ENCODE measurements at places on chromosomes 5 and 9.

DNA sequence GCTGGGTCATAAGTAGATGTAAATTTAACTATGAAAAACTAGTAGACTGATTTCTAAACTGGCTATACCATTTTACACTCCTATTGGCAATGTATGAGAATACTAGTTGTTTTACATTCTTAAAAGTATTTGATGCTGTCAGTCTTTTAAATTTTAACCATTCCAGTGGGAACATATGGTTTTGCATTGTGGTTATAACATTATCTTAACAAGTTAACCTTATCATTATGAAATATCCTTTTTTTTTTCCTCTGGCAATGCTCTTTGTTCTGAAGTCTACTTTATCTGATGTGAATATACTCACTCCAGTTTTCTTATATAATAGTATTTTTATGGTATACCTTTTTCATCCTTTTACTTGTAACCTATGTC, 548.9 kb upstream of the CLINT1 start:
- DNase-seq: no peak

- peak; percentile 75 for DNase-seq
These were observed 47.7 kb downstream of the PWWP2A start for GRCh38 chr5:160071516-160071915.

DNA sequence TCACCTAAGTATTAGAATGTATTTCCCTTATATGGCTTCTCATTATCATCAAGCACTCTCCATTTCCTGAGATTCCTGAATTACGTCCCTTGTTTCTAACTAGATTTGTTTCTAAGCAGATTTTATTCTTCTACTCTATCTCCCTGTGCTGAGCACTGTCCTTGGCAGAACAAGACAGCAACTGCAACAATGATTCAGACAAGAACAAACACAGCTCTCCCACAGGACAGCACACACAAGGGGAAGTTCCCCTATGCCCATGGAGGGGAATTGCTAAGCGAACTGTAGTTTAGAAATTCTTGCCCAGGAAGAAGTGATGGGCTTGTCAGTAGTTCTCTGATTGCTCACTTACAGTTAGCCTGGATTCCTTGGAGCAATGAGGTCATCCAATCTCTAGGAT, 759.9 kb downstream of the DTWD2 start:
- DNase-seq: no peak

DNA sequence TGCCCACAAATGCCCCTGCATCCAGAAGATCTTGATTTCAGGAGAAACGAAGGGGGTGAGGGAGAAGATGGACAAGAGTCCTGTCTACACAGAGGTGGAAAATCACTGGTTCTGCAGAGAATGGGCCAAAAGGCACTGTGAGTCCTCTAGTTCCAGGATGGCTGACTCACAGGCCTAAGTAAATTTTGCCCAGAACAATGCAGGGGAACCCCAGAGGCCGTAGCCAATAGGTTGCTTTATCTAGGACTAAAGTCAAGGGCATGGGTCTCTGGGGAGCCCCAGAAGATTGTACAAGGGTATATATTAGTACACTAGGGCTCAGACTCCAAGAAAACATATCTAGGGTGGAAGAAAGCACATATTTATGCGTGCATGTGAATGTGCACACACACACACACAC, 98.0 kb downstream of the SLIT3 start:
- no peak for DNase-seq

- DNase-seq: no peak
These were observed 12.1 kb downstream of the PRRC2B start for GRCh38 chr9:131405858-131406537.

DNA sequence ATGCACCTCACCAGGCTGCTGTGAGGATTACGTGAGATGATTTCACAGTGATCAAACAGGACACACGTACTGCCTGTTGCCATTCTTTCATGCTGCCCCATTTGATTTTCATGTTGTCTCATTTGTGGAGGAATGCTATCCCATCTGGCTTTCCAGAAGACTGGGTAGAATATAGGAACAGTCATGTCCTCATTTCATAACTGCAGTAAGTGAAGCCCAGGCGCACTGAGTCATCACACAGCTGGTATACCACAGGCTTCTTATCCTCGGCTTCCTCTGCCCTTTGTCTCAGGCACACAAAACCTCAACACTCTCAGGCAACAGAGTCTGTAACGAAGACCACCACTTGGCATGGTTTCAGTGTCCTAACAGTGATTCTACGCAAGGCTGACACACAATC, 62.3 kb downstream of the LHFPL2 start:
- no peak for DNase-seq

GRCh38 chr5:12141496-12141895, 237.2 kb upstream of the CTNND2 start:
- DNase-seq: no peak

DNA sequence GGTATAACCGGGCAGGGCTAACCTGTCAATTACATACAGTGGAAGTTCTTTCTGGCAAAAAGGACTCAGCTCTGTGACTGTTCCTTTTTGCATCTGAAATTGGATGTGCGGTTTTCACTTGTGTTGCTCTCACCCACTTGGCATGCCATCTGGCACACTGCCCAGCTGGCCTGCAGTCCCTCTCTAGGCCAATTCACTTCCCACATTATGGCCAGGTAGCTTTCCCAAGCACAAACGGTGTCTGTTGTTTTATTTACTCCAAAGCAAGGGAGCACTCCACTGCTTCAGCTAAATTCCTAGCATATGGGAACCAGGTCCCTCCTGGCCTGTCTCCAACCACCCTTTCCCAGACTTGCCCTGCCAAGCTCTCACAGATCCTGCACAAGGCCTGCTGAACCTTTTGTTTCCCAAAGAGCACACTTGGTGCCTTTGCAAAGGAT, 132.5 kb downstream of the SEMA6A start:
- peak; percentile 98 for DNase-seq

DNA sequence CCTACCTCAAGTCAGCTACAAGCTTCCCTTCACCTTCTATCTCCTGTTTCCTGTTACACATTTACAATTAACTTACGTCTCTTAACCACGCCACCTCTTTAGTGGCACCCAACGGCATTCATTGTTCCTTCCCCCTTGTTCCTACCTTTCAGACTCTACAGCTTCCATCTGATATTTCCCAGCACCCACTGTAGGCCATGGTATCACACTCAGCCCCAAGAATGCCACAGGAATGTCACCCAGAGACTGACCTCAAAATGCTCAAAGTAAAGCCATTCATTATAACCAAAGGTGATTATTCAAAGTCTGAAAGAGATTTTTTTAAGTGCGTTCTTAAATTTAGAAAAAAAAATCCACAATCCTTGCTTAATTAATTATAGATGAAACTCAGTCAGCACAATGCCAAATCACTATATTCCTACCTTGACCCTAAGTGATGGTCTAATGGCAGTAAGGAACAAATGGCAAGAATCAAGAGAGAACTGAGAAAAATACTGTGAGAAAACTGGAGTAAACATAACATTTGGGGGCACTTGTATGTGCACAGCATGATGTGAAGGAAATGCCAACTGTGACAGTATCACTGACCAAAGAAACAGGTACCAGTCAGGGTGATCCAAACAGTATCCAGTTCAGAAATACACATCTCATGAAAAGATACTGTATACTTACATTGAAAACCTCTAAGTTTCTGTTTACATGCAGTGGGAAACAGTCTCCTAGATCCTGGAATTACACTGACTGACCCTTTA, 52.1 kb downstream of the CTNND2 start:
- DNase-seq: peak; percentile 64

DNA sequence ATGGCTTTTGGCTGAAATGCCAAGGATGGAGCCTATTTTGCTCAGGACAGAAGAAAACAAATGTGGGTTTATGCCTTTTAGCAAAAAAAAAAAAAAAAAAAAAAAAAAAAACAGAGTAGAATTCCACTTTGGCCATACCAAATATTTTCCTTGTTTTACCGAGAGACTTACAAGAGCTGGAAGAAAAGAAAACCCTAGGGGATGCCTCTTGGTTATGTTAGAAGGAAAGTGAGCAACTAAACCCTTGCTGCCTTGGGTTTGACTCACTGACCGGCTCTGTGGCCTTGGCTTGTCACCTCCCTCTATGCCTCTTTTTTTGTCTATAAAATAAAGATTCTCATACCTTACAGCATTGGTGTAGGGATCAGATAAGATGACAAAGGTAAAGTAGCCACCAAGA, 69.6 kb upstream of the ABCA1 start:
- no peak for DNase-seq

DNA sequence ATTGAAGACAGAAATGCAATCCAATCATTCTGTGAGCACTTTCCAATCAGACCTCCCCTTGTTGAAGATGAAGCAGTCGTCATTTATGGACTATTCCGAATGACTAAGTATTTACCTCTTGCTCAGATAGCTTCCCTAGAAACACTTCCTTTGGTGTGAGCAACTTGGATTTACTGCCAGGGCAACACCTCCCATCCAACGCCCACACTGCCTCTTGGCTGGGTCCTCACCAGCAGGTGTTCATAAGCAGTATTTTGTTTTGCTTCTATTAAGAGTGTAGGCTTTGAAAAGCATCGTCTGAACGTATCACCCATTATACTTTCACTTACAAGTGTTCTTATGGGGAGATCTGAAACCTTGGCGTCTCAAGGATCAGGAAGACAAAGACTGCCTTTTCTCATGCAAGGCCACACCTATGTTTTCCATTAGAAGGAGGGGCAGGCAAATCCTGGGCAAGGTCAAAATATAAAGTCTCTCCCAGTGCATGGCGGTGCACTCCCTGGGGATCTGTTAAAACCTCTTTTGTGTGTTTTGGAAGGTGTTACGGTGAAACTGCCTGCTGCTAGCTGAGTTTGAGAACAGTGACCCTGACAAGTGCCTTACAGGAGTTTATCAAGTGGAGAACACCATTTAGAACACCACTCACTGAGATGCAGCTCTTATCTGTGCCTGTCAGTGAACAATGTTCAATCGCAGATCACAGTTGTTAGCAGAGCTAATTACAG, 10.6 kb upstream of the MARCHF3 start:
- no peak for DNase-seq

GRCh38 chr9:105541838-105542237, 16.1 kb upstream of the FKTN start:
- DNase-seq: no peak

GRCh38 chr5:167912941-167913665, 378.3 kb upstream of the WWC1 start:
- no peak for DNase-seq

- DNase-seq: no peak
These were observed 21.7 kb downstream of the CXXC5 start for GRCh38 chr5:139669662-139670368.

- no peak for DNase-seq
These were observed 169.5 kb upstream of the POC5 start for GRCh38 chr5:75886706-75887105.

DNA sequence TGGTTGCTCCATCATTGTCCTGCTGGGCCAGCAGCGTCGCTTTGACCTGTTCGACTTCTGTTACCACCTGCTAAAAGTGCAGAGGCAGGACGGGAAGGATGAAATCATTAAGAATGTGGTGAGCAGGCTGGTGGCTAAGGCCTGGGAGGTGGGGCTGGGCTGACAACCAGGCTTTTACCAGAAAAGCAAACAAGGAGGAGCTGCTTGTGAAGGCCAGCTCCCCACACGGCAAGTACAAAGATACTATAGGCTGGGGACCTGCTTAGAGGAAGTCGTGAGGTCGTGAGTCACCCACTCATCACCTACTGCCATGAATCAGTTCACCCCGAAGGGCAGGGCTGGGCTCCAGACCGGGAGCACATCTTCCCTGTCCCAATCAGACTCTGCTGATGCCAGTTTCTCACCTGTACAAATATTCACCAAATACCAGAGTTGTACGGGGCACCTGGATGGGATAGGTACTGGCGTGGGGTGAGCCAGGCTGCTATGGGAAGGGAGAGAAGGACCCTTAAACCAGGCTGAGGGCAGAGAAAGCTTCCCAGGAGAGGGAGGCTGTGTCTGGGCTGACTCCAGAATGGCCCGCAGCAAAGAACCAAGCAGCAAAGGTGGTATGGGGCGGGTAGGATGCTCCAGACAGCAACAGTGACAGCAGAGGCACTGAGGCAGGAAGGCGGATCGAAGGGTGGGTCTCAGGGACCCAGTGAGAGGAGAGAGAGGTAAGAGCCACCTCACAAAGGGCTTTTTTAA, 69.3 kb upstream of the NIPAL4 start:
- no peak for DNase-seq

DNA sequence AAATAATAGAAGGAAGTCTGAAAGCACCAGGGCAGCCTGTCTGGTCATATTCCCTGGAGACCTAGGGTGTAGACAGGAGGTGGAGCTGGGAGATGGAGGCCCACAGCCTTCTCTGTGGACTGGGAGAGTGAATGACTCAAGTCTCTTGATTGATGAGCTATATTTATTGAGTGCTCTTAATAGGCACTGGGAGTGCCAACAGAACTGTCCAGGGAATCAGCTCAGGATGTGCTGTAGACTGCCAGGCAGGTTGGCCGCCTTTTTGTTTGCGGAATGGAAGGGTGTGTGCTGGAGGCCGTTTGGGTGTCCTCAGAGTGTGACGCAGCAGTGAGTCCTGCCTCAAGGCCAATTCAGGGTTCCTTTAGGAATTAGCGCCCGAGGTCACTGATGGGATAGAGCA, 33.4 kb upstream of the POMT1 start:
- no peak for DNase-seq

- no peak for DNase-seq
These were observed 23.0 kb upstream of the UBAC1 start for GRCh38 chr9:135984072-135984710.

DNA sequence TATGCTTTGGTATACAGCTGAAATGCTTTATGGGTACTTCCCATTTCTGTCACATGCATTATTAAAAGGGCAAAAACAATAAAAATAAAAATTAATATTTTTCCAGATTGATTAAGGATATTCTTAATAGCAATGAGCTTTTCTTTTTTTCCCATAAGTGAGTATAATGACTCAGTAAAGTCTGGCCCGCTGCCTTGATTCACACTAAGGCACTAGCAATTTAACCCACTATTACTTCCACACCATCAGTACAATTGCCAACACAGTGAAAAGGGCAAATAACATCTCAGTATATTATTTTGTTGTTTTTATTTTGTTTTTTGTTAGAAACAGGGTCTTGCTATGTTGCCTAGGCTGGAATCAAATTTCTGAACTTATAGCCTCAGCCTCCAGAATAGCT, 150.1 kb downstream of the RNF180 start:
- no peak for DNase-seq

DNA sequence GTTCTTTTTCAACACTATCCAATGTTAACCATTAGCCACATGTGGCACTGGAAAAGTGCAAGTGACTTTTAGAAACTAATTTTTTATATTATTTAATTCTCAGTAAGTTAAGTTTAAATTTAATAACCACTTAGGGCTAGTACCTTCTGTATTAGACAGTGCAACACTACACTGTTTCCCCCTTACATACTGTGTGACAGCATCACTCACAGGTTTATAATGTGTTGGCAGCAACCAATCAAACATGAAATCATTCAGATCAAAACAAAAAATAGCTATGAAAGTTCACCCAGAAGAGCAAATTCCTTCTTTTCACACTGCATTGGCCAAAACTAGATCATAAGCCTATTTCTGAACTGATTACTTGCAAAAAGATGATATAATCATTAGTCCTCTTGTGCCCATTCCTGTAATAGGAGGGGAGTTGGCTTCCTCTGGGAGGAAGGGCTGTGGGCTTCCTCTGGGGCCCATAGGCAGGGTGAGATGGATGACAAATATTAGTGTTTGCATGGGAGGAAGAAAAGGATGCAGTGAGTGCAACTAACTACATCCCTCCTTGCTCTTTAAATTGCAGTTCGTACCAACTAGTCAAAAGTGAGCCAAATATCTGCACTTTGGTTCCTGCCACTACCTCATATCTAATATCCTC, 708.1 kb upstream of the RGMB start:
- no peak for DNase-seq

- DNase-seq: no peak
These were observed 45.6 kb upstream of the RUFY1 start for GRCh38 chr5:179504600-179505396.

- no peak for DNase-seq
These were observed 28.4 kb upstream of the ITGA1 start for GRCh38 chr5:52759331-52759730.

GRCh38 chr9:95381221-95381620, 63.7 kb upstream of the FANCC start:
- no peak for DNase-seq
